ENCODE measurements at places on chromosomes 5 and 9.

GRCh38 chr9:133505186-133505830 is 19.5 kb downstream of the MYMK start:
- DNase-seq, result no peak

DNA sequence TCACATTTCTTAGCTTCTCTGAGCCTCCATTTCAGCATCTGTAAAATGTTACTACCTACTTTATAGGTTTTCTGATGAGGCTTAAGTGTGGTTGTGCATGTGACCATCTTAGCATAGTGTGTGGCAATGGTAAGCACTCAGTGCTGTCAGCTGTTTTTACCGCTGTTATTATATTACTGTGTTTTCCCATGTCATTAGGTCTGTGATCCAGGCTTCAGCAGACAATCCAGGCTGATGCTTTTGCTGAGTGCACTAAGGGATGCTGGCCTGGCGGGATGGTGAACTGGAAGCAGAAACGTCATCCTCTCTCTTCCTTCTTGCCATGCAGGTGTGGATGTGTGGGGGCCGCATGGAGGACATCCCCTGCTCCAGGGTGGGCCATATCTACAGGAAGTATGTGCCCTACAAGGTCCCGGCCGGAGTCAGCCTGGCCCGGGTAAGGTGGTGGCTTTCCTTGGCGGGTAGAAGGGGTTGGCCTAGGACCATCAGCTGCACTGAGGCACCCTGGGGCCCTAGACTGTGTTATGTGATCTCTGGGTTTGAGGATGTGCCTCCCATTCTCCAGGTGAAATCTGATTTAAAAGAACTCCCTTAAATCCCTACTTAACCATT is 41.9 kb upstream of the SAP30L start:
- no peak for DNase-seq

DNA sequence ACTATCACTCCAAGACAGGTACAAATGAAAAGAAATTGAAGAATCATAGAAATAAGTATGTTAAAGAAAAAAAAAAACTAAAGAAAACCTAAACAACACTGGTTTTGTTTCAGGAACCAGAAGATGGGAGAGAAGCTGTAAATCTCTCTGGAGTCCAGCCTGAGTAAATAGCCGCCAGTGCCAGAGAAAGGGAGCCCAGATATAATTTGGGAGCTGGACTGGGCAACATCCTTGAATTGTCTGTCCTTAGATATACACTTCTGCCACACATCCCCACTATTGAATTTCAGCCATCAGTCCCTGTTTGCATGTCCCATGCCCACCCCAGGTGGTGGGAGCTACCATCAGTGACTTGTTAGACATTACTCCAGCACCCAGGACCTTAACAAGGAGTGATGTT is 979.6 kb downstream of the DTWD2 start:
- no peak for DNase-seq

GRCh38 chr5:170204202-170204601 is 28.6 kb upstream of the C5orf58 start:
- no peak for DNase-seq

GRCh38 chr5:44795496-44795895 is 13.3 kb upstream of the MRPS30 start:
- DNase-seq, result no peak

GRCh38 chr9:71647094-71647591 is 121.2 kb downstream of the CEMIP2 start:
- DNase-seq, result peak; percentile 27
